Lung (tissue), 17 donors: ENCODE measurements at places on chromosomes 11 and 22. TPM values are rescaled to one million over a fixed set of nuclear protein-coding genes. Genes with fewer than 3 reads are reported as not detected.
A peak's percentile ranks its signal among the peaks of the same experiment; 100 is the strongest.

CCDC15 gene
- 0.91 TPM for polyA plus RNA-seq

DNA sequence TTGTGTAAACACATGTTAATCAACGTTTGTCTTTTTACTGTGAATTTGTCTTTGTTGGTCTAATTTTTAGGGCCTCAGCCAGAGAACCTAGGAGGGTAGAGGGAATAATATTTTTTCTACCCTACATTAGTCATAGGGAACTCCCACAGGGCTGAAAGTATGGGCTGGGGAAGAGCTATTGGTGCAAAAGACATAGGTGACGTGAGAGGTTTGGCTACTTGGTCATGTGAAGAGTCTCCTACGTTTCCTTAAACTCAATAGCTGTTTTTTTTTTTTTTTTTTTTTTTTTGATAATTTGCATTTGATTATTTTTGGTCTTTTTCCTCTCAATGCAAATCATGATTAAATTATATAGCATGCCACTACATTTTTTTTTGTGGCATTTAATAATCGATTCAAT lies 15.9 kb upstream of the MMP7 start:
- no peaks in the 10 kb centered on the region for H3K27me3 ChIP-seq
- H3K27ac ChIP-seq: no peak overlapping the region
- no peak for DNase-seq
- H3K4me3 ChIP-seq: no peak overlapping the region
- peaks cover 6% of the 10 kb centered on the region for H3K4me1 ChIP-seq

DNA sequence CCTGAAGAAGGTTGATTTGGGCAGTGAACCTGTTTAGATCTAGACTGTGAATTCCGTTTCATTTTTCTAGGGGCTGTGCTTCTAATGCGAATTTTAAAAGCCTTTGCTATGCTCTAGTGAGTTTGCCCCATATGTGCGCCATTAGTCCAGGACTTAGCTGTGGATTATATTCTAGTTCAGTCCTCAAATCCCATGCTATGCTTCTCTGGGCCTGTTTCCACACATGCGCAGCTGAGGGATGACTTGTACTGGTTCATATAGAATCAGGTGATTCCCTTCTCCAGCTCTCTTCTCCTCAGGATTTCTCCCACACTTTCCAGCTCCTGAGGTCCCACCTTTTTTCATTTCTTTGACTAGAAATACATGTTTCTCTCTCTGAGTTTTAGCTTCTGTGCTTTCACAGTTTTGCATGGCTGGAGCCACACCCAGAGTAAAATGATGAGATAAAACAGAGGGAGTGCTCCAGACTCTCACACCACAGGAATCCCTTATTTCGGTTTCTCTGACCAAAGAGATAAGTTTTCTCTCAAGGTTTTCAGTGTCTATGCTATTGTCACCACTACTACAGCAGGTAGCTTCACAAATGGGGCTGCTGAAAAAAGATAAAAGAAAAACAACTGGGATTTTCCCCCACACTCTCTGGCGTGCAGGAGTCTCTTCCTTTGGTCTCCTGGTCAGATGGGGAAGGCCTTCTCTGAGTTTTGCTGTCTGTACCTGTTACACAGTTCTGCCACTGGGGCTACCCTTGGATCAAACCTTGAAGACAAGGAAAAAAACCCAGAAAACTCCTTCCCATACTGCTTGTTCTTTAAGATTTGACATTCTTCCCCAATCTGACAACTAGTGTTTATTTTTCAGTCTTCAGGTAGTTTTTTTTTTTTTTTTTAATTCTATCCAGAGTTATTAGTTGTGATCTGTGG lies 96.2 kb upstream of the TEAD1 start:
- H3K27me3 ChIP-seq: no peaks in the 10 kb centered on the region
- no peak for DNase-seq
- H3K27ac ChIP-seq: no peak overlapping the region

GRCh38 chr11:61138935-61139334 lies 22.3 kb downstream of the VPS37C start:
- peaks cover 25% of the 10 kb centered on the region for H3K36me3 ChIP-seq
- H3K4me3 ChIP-seq: no peak overlapping the region
- H3K27me3 ChIP-seq: no peaks in the 10 kb centered on the region
- H3K4me1 ChIP-seq: no peaks in the 10 kb centered on the region
- no peak overlapping the region for H3K27ac ChIP-seq
- peak; percentile 13 for DNase-seq

EIF1AD gene
- polyA plus RNA-seq: 22.0 TPM

- no peaks in the 10 kb centered on the region for H3K4me1 ChIP-seq
- H3K36me3 ChIP-seq: peaks cover 10% of the 10 kb centered on the region
- H3K4me3 ChIP-seq: no peak overlapping the region
- H3K27me3 ChIP-seq: no peaks in the 10 kb centered on the region
- DNase-seq: no peak
- no peak overlapping the region for H3K27ac ChIP-seq
Observed at GRCh38 chr22:46173152-46173551, 22.8 kb downstream of the PPARA start.

- DNase-seq: no peak
- H3K4me1 ChIP-seq: no peaks in the 10 kb centered on the region
- no peak overlapping the region for H3K27ac ChIP-seq
- H3K36me3 ChIP-seq: no peaks in the 10 kb centered on the region
Observed at GRCh38 chr11:88515002-88515401, 177.5 kb upstream of the CTSC start.

C11orf97 gene
- polyA plus RNA-seq: 4.1 TPM

- no peaks in the 10 kb centered on the region for H3K36me3 ChIP-seq
- no peak for DNase-seq
- peak overlapping the region; percentile 18 for H3K27ac ChIP-seq
- no peaks in the 10 kb centered on the region for H3K27me3 ChIP-seq
- H3K4me3 ChIP-seq: no peak overlapping the region
Observed at GRCh38 chr11:133988686-133989410, 32.1 kb upstream of the IGSF9B start.

DNA sequence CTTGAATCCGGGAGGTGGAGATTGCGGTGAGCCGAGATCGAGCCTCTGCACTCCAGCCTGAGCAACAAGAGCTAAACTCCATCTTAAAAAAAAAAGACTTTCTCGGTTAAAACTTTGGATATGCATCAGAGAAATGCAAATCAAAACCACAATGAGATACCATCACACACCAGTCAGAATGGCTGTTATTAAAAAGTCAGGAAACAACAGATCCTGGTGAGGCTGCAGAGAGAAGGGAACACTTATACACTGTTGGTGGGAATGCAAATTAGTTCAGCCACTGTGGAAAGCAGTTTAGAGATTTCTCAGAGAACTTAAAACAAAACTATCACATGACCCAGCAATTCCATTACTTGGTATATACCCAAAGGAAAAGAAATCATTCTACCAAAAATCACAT lies 619.4 kb upstream of the KIRREL3 start:
- no peak for DNase-seq
- no peak overlapping the region for H3K27ac ChIP-seq
- H3K36me3 ChIP-seq: no peaks in the 10 kb centered on the region
- no peaks in the 10 kb centered on the region for H3K27me3 ChIP-seq

DNA sequence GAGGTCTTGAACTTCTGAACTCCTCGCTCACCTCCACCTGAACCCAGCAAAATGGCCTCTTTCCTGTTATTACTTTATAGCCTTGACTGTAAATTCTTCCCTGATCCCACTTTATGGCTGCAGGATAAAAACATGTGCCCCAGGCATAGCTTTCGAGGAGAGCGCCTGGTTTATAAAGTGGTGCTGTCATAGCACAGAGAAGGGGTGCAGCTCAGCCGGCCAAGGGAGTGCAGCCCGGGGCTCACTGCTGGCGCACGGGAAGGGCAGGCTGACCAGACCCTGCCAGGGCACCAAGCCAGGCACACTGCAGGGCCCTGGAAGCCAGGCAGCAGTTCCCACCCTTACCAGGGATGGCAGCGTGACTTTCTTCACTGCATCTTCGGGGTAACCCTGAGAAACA lies 50.9 kb downstream of the ISX start:
- H3K36me3 ChIP-seq: no peaks in the 10 kb centered on the region
- DNase-seq: no peak
- H3K27ac ChIP-seq: no peak overlapping the region
- H3K27me3 ChIP-seq: no peaks in the 10 kb centered on the region
- H3K4me1 ChIP-seq: no peaks in the 10 kb centered on the region
- no peak overlapping the region for H3K4me3 ChIP-seq

SLC15A3 gene
- polyA plus RNA-seq: 166 TPM
